Right renal cortex interstitium (tissue), 3 donors: ENCODE measurements at places on chromosomes 2 and 18.

DNA sequence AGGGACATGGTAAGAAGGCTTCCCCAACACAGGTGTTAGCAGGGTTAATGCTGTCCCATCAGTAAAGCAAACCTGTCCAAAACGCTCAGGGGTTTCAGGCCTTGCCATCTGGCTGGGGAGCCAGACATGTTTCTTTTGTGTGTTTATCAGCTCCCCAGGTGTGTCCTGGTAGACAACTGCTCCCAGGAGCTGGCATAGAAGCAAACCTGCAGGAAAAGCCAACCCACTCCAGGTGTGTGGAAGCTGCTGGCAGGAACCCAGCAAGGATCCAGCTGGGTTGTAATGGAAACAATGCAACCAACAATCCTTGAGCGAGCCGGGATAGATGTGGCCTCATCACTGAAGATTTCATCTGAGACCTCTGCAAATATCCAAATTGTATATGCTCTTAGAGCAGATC lies 123.1 kb downstream of the RAB3GAP1 start:
- DNase-seq = no peak

DNA sequence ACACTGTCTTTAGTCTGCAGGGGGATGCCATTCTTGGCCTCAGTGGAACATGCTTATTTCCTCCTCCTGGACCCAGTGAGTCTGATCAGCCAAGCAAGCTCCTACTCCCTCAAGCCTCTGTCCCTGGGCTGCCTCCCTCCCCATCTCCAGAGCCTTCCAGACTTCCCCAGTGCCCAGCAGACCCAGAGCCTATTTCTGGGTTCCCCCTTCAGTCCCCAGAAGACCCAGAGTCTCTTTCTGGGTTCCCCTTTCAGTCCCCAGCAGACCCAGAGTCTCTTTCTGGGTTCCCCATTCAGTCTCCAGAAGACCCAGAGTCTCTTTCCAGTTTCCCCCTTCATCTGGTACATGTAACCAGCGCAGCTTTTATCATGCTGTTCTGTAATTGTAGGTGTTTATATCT lies 17.0 kb upstream of the PKDCC start:
- no peak for DNase-seq

DNA sequence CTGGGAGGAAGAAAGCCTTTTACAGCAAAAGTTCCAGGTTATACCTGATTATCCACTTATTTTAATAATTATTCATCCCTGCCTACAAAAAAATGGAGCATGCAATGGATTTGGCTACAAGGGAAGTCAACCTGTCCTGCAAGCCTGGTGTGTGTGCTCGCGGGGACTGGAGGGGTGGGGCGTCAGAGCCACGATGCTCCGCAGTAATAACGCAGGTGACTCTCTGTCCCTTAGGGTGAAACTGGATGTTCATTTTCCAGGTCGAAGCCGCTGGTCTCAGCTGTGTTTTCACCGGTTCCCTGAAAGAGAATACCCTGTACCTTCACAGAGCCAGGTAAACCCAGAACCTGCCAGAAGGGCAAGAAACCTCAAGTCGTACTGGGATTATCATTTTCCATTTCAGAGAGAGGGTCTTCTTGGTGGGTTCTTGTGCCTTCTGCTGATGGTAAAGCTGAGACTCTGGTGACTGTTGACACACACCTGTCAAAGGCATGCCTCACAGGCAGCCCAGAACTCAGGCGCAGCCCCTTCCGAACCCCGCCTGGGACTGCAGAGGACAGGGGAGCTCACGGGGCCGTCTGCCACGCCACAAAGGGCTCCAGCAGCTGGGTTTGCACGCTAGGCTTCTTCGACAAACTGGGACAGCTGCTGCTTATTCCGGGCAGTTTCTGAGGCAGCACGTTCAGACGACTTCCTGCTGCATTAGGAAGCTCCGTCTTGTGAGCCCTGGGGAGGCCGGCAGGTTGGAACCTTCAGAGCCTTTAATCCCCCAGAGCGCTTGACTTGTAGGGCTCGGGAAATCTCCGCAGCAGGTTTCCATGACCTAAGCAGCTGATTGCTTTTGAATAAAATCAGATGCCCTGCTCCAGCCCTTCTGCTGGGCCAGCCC lies 58.6 kb downstream of the KCNG2 start:
- DNase-seq = no peak

- peak; percentile 61 for DNase-seq
Observed at GRCh38 chr2:144078106-144078505, 441.8 kb downstream of the ZEB2 start.

GRCh38 chr2:127421116-127421800 lies 3.0 kb downstream of the PROC start:
- no peak for DNase-seq

GRCh38 chr2:129296806-129297205 lies 682.7 kb upstream of the RAB6C start:
- DNase-seq = peak; percentile 10

GRCh38 chr2:196839574-196839973 lies 30.4 kb upstream of the C2orf66 start:
- DNase-seq = no peak

GRCh38 chr2:178101321-178102079 lies 10.7 kb upstream of the RBM45 start:
- no peak for DNase-seq

DNA sequence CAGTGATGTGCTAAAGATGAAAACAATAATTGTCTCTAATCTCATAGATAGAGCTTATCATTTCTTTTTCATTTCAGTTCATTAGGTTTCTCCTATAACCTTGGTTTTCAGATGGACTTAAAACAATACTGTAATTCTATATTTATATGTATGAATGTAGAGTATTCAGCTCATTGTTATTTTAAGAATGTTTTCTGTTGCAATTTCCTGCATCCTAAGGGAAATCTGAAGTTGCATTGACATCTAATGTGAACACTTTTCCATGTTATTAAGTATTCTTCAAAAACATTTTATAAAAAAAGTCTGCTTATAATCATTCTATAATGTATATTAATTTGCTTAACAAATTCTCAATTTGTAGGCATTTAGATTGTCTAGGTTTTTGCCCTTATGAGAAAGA lies 288.9 kb downstream of the XIRP2 start:
- no peak for DNase-seq

GRCh38 chr18:64115881-64116280 lies 33.0 kb downstream of the LINC00305 start:
- DNase-seq = no peak

DNA sequence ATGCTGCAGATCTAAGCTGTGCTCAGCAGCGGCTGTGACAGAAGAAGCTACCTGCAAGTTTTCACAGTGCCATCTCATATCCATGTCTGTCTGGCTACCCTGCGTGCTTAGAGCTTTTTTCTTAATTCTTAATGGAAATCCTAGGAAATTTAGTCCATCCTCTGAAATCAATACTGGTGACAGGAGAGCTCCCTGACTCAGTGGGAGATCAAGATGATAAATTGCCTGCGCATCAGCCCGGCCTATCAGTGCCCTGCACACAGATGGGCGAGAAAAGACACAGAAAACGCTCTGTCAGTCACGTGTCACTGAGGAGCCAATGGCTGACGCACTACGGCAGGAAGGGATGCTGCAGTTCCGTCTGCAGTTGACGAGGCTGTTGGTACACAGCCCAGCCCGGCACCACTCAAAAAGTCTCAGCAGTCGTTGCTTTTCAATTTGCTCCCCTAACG lies 819.6 kb upstream of the FSHR start:
- DNase-seq = peak; percentile 38

DNA sequence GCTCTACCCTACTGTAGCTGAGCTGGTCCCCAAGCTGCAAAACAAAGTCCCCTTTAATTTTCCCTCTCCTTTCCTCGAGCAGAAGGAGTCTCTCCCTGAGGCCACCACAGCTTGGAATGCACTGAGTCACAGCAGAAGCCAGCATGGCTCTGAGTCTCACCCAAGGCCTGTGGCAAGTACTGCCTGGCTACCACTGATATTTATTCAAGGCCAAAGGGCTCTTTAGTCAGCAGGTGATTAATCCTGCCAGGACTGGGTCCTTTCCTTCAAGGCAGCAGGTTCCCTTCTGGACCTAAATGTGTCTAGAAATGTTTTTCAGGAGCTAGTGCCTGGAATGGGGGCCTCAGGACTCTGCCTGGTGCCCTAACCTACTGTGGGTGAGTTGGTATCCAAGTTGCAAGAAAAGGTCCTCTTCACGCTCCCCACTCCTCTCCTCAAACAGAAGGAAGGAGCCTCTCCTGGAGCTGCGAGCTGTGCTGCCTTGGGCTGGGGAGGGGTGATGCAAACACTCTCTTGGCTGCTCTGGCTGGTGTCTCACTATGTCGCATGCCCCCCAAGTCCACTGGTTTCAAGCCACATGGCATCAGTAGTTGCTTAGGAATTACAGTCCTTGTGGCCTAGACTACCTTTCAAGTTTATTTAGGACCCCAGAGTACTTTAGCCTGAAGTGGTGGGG lies 53.4 kb downstream of the CD28 start:
- DNase-seq = no peak

DNA sequence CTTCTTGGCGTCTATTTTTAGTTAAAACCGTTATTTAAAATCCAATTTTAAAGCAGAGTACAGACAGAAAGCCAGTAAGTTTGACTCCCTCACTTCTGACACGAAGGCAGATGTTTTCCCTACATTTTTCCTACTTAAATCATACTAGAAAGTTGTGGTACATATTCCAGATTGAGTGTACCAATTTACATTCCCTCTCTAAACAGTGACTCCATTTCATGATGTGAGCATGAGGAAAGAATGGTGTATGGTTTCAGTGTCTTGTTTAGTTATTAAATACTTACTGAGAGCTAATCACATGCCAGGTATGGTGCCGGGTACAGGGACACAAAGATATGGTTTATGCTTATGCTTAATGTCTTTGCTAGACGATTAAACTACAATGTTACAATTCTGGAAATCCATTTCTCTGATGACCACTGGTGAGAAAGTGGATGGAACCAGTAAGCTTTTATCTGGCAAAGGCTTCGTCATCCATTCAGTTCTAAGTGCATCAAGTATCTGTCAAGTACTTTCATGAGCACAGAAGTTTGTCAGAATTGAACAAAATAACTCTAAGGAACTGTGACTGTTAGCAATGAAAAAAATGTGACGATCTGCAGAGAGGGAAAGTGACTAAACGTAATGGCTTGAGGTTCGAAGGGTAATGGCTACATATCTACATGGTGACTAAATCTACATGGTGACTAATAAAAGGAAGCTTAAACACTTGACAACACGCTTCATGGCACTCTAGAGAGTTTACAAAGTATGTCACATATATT lies 25.7 kb downstream of the MAP4K3 start:
- DNase-seq = no peak

GRCh38 chr2:236816197-236817170 lies 246.9 kb downstream of the ACKR3 start:
- DNase-seq = no peak
